ENCODE measurements at places on chromosomes 1 and 21.

DNA sequence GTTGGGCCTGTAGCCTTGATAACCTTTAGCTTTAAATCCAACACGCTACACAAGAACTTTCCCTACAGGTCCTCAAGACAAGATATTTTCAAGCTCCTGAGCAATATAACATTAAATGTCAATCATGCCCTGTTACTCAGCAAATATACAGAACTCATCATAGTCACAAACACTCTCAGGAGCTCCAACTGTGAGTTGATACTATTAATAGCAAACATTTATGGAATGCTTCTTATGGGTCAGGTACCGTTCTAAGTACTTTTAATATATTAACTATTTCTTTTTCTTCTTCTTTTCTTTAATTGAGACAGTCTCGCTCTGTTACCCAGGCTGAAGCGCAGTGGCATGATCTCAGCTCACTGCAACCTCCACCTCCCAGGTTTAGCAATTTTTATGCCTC is 10.1 kb downstream of the EYA3 start:
- no peak for DNase-seq
- no peak overlapping the region for H3K27ac ChIP-seq
- H3K4me3 ChIP-seq: no peak overlapping the region
- peaks cover 12% of the 10 kb centered on the region for H3K36me3 ChIP-seq

GRCh38 chr21:38787461-38788274 is 18.1 kb upstream of the ETS2 start:
- no peaks in the 10 kb centered on the region for H3K4me1 ChIP-seq
- H3K4me3 ChIP-seq: no peak overlapping the region

DNA sequence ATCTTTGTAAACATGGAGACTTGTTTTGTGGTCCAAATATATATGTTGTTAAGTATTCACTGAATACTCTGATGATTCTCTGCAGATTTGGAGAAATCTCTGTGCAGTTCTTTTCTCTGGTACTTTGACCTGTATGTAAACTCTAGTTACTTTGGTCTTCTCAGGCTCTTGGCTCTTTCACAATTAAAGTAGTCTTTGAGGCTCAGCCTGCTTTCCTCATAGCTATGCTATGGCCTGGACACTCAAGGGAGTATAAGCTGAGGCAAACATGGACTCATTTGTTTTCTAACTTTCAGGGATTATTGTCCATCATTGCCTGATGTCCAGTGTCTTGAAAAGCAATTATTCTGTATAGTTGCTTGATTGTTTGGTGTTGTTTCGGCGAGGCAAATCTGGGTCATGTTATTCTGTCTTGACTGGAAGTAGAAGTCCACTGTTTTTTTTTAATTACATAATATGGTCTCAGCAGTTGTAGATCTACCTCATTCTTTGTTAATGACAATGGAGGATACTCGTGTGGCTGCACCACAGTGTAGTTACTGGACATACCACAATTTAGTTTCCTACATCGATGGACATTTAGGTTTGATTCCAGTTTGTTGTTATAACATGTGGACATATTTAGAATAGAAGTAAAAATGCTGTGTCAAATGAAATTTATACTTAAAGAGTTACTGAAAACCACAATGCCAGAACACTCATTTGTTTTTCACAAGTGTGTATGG is 9.2 kb downstream of the PTBP2 start:
- H3K27me3 ChIP-seq: no peaks in the 10 kb centered on the region
- no peak for DNase-seq
- H3K36me3 ChIP-seq: peaks cover 24% of the 10 kb centered on the region
- peaks cover 65% of the 10 kb centered on the region for H3K4me1 ChIP-seq
- no peak overlapping the region for H3K27ac ChIP-seq

DNA sequence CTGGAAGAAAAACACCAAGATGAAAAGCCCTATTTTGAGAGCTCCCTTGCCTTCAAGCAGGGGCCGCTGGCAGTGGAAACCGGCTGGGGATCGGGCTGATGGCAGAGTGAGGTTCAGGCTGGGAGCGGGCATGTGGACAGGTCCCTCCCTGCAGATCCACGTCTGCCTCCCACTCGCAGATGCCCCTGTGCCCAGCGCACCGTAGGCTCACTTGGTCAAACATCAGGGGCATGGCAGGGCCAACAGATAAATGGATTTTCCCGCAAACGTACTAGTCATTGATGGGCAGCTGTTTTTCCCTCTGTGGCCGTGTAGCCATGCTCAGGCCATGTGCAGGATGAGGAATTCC is 6.6 kb upstream of the C1orf174 start:
- H3K4me1 ChIP-seq: peaks cover 22% of the 10 kb centered on the region
- no peak overlapping the region for H3K4me3 ChIP-seq
- DNase-seq: no peak

DNA sequence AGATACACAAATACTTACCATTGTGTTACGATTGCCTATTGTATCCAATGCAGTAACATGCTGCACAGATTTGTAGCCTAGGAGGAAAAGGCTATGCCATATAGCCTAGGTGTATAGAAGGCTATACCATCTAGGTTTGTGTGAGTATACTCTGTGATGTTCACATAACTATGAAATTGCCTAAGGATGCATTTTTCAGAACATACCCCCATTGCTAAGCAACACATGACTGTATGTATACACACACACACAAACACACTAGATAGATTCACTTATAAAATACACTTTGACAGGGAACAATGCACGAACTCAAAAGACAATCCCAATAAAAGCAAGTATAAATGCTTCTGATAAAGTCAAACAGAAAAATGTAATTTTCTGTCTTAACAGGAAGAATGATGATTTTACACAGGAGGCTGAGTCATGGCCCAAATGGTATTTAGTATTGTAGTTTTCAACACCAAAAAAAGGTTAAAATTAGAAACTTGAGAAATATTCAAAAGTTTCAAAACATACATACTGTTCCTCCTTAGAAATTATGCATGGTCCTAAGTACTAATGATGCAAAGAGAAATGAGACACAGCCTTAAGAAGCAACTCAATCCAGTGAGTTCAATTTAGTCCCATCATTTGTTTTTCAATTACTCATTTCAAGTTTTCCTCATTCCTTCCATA is 12.2 kb downstream of the FH start:
- peaks cover 7% of the 10 kb centered on the region for H3K4me1 ChIP-seq
- H3K27ac ChIP-seq: no peak overlapping the region
- no peaks in the 10 kb centered on the region for H3K27me3 ChIP-seq
- DNase-seq: no peak
- H3K36me3 ChIP-seq: peaks cover 44% of the 10 kb centered on the region
- H3K4me3 ChIP-seq: no peak overlapping the region

DNA sequence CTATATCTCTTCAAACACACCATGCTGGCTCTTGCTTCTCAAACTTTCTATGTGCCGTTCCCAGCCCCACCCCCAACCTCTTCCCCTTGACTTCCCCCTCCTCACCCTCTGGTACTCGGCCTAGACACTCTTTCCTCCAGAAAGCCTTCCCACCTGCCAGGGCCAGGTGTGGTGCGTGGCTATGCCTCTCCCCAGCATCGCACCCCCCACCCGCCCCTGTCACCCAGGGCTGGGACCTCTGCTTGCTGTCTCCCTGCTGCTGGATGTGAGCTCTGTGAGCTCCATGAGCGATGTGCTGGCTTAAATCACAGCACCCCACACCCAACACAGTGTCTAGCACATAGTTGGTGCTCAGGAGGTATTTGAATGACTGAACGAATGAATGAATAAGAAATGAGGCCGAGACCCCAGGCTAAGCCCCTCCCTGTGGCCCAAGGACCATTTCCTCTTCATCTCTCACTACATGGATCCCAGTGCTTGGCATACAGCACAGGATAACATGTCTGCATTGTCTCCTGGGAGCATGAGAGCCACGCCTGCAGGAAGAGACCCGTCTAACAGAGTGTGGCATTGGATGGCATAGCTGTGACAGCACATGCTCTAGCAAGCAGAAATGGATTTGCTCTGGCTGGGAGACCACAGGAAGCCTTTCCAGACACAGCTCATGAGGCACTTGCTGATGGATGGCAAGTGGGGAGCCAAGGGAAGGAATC is 19.7 kb downstream of the TNNT2 start:
- H3K4me3 ChIP-seq: no peak overlapping the region
- no peaks in the 10 kb centered on the region for H3K4me1 ChIP-seq
- DNase-seq: no peak
- H3K36me3 ChIP-seq: no peaks in the 10 kb centered on the region

All from central memory CD8-positive, alpha-beta T cell (primary cell).